Right cardiac atrium (tissue), 5 donors: ENCODE measurements at places on chromosomes 2 and 18. TPM values are rescaled to one million over a fixed set of nuclear protein-coding genes. Genes with fewer than 3 reads are reported as not detected.
A peak's percentile ranks its signal among the peaks of the same experiment; 100 is the strongest.

The CD207 gene
- not detected for total RNA-seq

The CNDP1 gene
- not detected for total RNA-seq

DNA sequence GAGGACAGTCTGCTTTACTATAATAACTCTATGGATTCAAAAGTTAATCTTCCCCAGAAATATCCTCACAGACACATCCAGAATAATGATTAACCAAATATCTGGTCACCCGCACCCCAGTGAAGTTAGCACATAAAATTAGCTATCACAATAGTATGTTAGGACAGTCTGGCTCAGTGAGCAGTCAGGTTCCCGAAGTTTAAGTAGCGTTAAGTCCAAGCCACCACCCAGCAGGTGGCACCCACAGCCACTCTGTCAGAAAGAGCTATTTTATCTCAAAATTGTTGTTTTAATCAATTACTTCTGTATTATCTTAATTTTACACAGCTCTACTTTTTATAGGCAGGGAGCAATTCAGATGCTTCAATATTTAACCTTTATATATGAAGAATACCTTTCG, 537.5 kb downstream of the MBD2 start:
- no peak for DNase-seq

- no peak for DNase-seq
Measured at GRCh38 chr2:234420408-234420807, 76.5 kb downstream of the ARL4C start.

GRCh38 chr2:101119431-101119830, 31.8 kb downstream of the TBC1D8 start:
- DNase-seq = peak; percentile 54

DNA sequence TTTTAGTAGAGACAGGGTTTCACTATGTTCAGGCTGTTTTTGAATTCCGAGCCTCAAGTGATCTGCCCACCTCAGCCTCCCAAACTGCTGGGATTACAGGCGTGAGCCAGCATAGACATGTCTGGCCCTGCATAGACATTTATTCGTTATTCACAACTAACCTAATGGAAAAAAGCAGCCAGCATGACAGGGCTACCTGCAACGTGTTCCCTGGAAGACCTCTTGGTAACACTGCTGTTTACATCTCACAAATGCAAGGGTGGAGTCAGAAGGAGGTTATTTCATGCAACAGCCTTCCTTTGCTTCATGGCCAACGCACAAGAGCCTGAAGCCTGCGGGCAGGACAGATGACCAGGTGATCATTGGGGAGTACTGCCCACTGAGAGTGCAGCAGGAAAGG, 9.2 kb downstream of the SERPINE2 start:
- no peak for DNase-seq
